Activated CD4-positive, alpha-beta T cell treated with anti-CD3 and anti-CD28 coated beads for 48 hours (primary cell): ENCODE measurements at places on chromosomes 6 and 20.

GRCh38 chr6:15096894-15097837, 148.7 kb upstream of the JARID2 start:
- no peak for DNase-seq

- DNase-seq, result peak; percentile 39
Observed at GRCh38 chr6:7615611-7616383, 25.8 kb downstream of the SNRNP48 start.

- no peak for DNase-seq
Observed at GRCh38 chr20:19760371-19760721, 2.3 kb downstream of the RIN2 start.

GRCh38 chr6:52946306-52946705, 36.8 kb upstream of the GSTA3 start:
- DNase-seq, result no peak

DNA sequence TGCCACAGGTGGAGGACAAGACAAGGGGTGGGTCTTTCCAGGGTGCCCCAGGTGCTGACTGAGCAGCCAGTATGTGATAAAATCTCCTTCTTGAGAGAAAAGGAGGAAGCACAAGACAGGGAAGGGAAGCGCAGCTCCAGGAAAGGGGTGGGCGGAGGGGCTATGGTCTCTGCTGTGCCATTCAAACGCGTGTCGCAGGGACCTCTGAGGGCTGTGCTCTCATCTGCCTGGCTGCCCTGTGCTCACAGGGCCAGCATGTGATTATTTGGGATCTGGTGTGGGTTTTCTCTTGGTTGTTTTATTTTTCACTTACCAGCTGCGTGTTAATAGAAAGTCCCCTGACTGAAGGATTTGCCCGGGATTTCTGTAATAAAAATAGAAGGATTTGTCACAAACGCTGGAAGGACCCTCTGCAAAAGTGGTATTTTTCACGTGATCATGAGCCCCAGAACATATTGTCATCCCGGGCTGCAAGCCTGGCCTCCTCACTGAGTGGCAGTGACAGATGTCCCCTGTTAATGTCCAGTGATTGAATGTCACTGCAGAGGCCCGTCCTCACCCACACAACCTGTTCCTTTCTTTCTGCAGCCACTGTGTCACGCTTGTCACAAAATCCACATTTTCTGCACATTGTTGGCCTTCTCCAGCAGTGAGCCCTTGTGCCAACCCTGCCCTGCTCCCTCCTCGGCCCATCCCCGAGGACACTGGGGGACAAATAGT, 35.0 kb upstream of the VSX1 start:
- DNase-seq, result no peak

GRCh38 chr6:49406250-49406970, 56.6 kb downstream of the MMUT start:
- no peak for DNase-seq
